Activated CD4-positive, alpha-beta T cell treated with anti-CD3 and anti-CD28 coated beads for 1 hour (primary cell): ENCODE measurements at places on chromosomes 16 and 17.

DNA sequence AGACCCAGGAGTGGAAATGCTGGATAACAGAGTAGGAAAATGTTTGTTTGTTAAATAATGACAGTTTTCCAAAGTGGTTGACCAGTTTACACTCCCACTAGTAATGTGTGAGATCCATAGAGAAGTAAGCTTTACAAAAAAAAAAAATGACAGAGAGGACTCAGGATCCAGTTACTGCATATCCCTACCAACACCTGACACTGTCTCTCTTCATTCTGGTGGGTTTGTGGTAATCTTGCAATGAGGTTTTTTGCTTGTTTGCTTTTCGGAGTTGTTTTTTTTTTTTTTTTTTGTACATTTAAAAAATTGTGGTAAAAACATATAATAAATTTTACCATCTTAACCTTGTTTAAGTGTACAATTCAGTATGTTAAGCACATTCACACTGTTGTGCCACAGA, 23.6 kb upstream of the HOXB9 start:
- DNase-seq: no peak

- no peak for DNase-seq
Observed at GRCh38 chr16:57941016-57941664, 29.8 kb downstream of the CNGB1 start.

DNA sequence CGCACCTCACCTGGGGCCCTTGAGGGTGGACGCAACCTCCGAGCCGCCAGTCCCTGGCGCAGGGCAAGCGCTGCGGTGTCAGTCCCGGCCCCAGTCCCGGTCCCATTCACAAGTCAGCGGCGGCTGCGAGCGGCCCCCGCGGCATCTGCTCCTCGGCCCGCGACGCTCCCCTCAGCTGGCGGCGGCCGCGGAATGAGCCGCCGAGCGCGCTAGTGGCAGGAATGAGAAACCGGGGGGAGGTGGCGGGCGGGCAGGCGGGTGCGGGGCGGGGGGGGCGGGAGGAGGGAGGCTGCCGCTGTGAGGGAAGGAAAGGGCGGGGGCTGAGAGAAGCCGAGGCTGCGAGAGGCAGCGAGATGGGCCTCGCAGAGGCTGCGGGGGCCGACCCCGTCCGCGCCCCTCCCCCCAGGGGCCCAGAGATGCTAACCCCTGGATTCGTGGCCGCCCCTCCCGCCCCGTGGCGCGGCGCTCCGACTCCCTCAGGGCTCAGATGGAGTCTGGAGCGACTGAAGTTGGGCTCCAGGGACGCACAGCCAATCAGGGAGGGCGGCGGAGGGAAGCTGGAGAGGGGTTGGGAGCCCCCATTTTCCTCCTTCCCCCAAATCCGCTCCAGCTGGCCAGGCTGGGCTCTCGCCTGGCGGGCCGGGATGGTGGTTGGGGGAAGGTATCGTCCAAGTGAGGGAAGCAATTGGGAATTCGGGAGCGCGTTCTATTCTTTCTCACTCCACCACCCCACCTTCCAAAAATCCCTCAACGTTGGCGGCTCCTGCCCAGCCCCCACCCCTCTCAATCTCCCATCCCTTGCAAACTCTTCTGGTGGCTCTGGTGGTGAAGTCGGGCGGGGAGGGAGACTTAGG, at the start of gene CDH11:
CDH11 (minus strand) TSS at position 194 of the 854 bp plus-strand sequence. CDS start 117,194 bp downstream, outside the sequence.
- DNase-seq: no peak

DNA sequence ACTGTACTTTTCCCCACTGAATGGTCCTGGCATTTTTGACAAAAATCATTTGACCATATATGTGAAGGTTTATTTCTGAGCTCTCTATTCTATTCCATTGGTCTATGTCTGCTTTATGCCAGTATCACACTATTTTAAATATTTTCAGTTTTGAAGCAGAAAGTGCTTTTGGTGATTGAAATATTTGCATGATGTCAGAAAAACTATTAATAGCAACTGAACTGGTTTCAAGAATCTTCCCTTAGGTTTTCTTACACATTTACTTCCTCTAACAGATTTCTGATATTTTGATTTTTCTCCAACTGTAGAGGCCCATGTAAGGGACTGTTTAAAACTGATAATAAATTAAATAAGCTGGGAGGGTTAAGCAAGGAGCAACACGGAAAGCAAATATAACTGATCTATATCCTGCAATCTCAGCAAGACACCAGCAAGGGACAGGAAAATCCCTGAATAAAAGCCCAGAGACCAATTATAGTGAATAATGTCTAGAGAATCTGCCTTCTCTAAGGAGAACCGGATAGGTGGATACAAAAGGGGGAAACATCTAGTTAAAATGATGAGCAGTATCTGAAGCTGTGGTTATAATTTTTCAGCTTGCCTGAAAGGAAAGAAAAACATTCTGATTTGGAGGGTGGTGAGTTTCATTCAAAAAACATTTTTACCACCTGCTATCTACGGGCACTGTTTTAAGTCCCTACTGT, 80.9 kb upstream of the STAC2 start:
- DNase-seq: no peak

GRCh38 chr17:17959520-17960361, 12.5 kb downstream of the TOM1L2 start:
- no peak for DNase-seq

- no peak for DNase-seq
Observed at GRCh38 chr16:35873472-35873871, 2414.1 kb downstream of the TP53TG3F start.

DNA sequence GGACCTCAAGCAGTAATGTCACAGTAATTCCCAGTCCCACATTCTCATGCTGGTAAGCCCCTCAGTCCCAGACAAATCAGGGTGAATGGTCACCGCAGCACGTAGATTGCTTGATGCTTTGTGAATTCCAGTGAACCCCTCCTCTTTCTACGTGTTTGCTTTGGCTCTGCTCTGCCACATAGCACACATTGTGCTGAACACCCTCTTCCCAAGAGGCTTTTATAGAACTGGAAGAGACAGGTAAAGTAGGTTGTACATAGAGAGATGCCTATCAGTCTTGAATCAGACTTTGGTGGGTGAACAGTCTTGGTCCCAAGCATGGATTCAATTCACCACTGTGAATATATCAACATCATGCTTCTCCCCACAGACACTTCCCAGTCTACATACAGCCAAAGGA, 579 bp upstream of the KRTAP9-6 start:
- DNase-seq: no peak

GRCh38 chr16:52069866-52070265, 477.1 kb downstream of the TOX3 start:
- DNase-seq: no peak

GRCh38 chr16:84184775-84185174, 2.1 kb downstream of the TAF1C start:
- no peak for DNase-seq

DNA sequence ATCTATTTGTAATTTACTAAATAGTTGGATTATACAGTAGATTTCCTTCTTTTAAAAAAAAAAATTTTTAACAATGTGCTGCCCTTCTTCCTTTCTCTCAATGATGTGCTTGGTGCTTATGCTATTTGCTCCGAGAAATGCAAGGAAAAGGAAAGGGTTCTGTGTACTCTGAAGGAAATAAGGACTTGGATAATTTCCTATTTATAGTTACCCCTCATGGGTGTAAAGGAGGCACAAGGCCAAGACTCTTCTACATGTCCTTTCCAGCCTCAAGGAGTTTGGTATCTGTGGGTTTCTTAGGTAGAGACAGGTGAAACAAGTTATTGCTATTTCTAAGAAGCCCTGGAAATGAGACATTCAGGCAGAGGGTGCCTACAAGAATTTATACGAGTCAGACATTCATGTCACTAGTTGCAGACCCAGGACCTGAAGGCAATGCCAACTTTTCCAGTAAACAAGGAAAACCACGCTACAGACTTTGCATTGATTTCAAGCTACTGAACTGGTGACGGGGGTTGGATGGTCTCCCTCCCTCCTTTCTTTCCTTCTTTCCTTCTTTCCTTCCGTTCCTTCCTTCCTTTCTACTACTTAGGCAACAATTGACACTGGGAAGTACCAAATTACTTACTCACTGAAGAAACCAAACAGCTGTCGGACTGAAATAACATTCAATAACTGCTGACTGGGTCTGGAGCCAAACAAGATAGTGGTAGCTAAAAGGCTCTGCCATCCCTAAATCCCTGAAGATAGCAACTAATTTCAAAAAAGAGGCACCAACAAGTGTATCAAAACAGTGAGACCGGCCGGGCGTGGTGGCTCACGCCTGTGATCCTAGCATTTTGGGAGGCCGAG, 33.8 kb upstream of the GHDC start:
- DNase-seq: no peak

DNA sequence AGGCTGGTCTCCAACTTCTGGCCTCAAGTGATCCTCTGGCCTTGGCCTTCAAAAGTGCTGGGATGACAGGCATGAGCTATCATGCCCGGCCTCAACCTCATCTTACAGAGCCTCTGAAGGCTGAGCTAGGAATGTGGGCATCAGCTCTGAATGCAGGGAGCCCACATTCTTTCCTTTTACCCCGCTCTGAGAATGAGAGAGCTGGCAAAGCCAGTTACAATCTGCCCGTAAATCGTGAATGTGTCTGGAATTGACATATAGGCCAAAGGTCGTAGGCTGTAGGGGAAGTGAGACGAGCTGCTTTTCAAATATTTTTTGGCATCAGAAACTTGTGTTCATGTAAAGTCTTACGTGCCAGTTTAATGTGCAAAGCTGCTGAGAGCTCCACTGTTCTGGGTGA, 4.5 kb downstream of the TMEM238L start:
- no peak for DNase-seq

GRCh38 chr16:67881621-67882161, 3.0 kb upstream of the NRN1L start:
- no peak for DNase-seq

DNA sequence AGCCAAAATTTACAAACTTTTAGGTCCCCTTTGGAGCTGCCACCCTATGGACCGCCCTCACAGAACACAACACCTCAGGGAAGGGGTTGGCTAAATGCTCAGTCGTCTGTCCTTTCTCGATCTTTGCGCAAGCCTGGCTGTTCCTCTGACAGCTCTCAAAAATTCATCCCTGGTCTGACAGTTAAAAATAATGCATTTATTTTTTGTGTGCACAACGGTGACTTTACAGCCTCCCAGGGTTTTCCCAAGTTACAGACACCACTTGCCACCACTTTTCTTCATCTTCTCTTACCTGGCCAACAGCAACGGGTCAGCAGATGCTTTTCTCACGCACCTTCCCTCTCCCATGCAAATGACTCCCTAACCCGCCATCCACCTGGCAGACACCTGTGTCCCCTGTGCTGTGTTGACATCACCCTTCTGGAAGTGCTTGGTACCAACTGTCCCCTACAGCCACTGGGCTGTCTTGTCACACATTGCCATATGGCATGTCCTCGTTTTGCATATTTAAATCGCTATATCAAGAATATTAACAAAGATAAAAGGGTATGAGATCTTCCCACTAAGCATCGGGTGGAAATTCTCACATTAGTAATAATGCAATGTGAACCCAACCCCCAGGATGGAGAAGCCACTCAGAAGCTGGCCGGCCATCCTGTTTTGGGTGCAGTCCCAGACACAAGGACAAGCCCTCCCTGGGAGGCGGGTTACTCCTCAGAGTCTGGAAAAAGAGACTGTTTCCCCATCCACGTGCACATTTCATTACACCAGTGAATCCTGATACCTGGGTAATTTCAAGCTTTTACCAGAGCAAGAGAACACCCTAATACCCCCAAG, 187.0 kb downstream of the ZFHX3 start:
- no peak for DNase-seq

DNA sequence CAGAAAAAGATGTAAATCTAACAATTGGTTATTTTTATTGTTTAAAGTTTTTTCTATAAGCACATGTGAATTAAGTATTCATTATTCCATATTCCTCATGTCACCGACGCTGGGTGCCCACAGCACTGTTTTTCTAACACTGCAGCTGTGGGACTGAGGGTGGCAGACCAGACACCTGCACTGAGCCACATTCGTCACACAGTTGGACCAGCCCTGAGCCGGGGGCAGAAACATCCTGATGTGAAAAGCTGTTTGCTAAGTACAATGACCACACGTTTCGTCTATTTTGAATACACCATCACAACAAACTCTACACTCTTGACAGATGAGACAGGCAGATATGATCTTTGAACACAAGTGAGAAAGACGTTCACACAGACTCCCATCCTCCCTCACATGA, 749.5 kb downstream of the KCNJ18 start:
- no peak for DNase-seq

DNA sequence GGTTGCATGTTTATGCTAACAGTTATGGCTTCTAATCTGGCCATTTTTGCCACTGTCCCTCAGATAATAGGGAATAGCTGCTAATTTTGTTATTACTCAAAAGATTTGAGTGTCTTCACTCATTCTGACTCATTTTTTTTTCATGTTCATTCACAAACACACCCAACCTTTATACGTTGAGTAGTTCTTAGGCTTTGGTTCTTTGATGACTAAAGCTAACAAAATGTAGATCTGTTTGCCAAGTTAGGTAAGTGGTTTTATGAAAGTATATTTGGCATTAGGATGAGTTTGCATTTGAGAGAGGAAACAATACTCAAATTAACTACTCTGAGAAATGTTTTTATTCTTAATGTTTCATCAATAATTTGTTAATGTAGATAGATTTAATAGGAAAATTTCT, 3.6 kb downstream of the MAP2K4 start:
- DNase-seq: no peak

GRCh38 chr16:6483469-6484033, 849.1 kb upstream of the RBFOX1 start:
- DNase-seq: no peak

GRCh38 chr17:41686281-41686680, 2.4 kb upstream of the EIF1 start:
- no peak for DNase-seq

DNA sequence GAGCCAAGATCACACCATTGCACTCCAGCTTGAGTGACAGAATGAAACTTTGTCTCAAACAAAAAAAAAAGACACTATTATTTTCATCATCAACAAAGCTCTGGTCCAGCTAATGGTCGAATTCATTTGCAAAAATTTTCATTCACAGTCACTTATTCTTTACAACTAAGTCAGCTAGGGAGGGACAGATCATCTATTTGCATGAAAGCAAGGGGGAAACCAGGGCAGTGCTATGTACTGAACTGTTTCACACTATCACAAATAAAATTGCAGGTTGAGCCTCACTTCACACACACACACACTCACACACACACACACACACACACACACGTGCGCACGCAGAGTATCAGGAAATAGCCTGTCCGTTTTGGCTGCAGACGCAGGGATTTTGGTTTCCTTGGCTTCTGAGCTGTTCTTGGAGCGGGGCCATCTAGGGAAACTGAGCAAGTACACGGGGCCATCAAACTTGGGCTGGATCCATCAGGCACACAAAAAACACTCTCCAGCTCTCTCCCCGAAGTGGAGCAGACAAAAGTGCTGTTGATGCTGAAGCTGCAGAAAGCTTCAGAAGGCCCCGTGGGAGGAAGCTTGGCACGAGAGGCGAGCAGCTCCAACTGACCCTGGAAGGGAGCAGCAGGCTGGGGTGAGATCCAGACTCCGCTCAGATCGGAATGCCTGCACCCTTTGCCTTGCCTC, 44.3 kb upstream of the HELZ start:
- DNase-seq: no peak

DNA sequence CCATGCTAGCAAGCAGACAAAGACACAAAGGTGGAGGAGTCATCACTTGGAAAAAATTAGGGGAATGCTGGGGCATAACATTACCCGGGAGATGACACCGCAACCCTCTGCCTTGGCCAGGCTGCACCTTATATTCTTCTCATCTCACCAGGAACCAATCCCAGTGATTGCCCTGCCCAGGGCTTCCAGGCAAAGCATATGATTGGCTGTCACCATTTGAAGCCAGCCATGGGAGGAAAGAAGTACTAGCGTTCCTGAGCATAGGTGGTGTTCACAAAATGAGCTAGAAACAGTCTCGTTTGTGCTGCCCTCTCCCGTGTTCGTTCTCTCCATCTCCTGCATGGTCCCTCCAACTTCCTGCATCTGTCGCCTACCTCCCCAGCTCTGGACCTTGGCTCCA, 29.6 kb downstream of the TEKT5 start:
- DNase-seq: no peak
